ENCODE measurements at places on chromosomes 12 and 14.

- no peak for DNase-seq
Observed at GRCh38 chr14:88618476-88618875, 55.6 kb downstream of the ZC3H14 start.

DNA sequence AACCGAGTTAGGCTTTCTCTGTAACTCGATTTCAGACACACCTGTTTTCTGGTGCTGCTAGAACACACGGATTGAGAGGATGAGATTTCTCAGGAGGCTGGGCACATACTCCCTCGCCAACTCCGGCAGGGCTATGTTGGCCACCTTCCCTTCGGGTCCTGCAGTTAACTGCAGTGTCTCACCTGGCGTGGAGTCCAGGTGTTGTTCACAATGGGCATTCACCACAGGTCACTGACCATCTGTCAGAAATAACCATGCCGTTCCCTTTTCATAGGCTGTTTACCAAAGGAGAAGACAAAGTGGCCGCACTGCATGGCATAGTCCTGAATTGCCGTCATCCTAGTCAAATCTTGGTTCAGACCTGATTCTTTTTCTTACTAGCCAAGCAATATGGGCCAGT is 5.5 kb upstream of the KCNH3 start:
- DNase-seq, result no peak

GRCh38 chr12:41919526-41920261 is 225.0 kb downstream of the GXYLT1 start:
- DNase-seq, result no peak

GRCh38 chr12:28313631-28314030 is 123.4 kb downstream of the CCDC91 start:
- DNase-seq, result no peak

DNA sequence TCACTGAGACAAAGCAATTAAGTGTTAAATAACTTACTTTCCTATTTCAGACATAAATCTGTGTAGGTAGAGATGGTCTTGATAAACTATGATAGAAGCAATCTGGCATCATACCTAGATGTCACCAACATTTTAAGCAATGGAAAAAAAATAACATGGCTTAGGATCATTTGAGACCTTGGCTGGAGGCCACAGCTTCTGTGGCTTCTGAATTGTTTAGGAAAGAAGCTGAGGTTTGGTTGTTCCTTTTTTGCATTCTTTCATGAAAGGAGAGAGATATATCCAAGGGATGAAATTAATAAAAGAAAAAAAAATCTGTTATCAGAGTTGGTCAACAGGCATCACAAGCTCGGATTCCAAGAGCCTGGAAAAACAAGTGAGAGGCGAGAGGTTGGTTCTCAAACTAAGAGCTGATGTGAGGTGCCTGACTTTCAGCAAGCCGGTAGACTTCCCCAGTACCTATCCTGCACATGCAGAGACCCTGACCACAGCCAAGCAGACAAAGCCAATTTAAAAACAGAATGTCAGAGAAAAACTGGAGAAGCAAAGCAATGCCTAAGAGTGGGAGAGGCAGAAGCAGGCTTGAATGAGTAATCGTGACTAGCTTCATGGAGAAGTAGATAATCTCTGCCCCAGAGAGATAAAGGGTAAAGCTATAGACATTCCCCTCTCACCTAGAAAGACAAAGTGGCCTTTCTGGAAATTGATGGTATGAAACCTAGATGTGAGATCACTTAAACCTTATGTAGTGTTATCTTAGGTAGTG is 43.4 kb upstream of the ST8SIA1 start:
- DNase-seq, result no peak

DNA sequence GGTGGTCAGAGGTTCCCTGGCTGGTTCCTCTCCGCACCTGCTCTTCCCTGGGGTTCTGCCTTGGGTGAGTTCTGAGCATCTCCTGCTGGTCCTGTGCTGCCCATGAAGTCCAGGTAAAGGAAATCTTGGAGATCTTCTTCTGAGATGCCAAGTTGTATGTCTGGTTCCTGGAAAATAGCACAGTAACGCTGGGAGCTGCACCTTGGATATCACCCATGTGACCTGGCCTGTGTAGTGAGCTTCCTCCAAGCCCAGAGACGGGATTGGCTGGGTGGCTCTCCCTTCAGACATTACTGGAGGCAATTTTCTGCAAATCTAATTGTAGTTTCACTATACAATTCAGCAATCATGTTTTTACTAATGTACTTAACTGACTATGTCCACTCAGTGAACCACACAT is 1281.1 kb downstream of the TMEM121 start:
- no peak for DNase-seq

- DNase-seq, result no peak
Observed at GRCh38 chr14:69005432-69006148, 26.5 kb upstream of the ACTN1 start.

All from activated CD4-positive, alpha-beta T cell treated with anti-CD3 and anti-CD28 coated beads, Interleukin-2, amount 50 U/mL, for 24 hours (primary cell).